ENCODE measurements at places on chromosomes 2 and 18.

GRCh38 chr18:6797171-6797570 lies 67.7 kb downstream of the ARHGAP28 start:
- no peak for DNase-seq

GRCh38 chr2:15675456-15676195 lies 84.0 kb downstream of the DDX1 start:
- DNase-seq: no peak

DNA sequence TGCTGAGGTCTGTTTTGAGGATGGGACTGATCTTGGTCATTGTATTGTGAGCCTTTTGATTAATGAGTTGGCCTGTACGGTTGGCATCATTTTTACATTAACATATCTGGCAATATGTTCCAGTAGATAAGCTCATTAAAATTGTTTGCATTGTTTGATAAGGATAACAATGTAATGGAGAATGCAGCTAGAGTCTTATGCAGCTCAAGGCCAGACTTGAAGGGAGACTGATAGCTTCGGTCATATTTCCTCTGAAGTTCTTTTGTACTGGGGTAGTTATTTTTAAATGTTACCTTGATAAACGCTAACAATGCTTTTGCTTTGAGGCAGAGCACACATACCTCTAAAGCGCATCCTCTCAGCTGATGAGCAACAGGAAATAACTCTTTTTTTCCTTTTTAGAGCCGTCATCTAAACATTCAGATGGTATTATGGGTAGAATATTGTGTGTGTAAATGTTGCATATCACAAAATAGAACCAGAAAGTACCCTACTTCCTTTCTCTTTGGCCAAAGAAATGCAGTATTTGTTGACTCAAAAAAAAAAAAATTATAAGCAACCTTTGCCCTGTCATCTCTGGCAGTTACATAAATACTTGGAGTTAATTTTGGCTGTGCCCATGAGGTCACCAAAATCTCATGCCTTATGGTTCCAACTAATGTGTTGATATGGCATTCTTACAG lies 1.3 kb downstream of the MAPRE2 start:
- no peak for DNase-seq

DNA sequence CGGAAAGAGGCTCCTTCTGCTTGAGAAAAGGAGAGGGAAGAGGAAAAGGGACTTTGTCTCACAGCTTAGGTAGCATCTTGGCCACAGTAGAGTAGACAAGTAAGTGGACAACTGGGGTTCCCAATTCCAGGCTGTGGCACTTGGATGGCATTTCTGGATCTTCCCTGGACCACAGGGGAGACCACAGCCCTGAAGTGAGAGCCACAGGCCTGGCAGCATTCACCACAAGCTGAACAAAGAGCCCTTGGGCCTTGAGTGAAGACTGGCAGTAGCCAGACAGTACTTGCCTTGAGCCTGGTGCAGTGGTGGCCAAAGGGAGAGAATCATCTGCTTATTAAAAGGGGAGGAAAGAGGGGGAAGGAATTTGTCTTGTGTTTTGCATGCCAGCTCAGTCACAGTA lies 226.1 kb upstream of the KLHL14 start:
- no peak for DNase-seq

DNA sequence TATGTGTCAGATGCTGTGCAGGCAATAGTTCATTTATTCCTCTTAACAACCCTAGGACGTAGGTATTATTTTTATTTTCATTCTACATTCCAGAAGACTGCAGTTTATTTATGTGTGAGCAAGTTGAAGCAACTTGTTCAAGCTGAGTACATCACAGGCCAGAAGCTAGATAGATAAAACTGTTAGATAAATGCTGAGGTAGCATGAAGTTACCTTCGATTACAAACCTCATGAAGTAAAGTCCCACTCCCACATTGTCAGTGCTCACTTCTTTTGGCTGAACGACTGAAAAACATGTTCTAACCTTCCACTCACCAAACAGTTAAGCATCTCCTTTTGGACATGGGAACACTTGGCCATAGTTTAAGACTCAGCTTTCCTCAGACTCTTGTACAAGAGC lies 439.2 kb downstream of the TNS1 start:
- DNase-seq: no peak

GRCh38 chr2:135800513-135801460 lies 36.2 kb downstream of the LCT start:
- no peak for DNase-seq

GRCh38 chr2:210617732-210618330 lies 61.4 kb downstream of the CPS1 start:
- DNase-seq: peak; percentile 89

DNA sequence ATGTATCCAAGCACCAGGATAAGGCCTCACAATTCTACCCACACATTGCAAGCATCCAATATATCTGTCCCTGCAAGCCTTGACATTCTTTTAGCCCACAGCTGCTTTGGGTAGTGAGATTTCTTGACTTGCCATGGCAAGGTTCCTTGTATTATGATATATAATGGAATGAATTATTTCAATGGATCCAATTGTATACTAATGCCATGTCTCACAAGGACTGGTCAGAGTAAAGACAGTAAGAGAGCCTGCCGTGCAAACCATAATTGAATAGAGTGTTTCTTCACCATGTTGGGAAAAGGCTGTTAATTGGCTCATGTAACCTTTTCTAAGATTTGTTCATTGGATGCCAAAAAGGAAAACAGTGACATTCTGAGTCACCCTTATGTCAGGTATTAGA lies 64.3 kb upstream of the RBBP8 start:
- DNase-seq: no peak

- DNase-seq: no peak
These were observed 1102.4 kb upstream of the ZEB2 start for GRCh38 chr2:145622285-145622684.

- DNase-seq: no peak
These were observed 54.8 kb upstream of the HDAC4 start for GRCh38 chr2:239455436-239456203.

- no peak for DNase-seq
These were observed 60.3 kb upstream of the GPR45 start for GRCh38 chr2:105181282-105181681.
